ENCODE measurements at places on chromosomes 11 and 22.
A peak's percentile ranks its signal among the peaks of the same experiment; 100 is the strongest.

GRCh38 chr22:43535336-43535735 lies 123.5 kb downstream of the MPPED1 start:
- no peak for DNase-seq

DNA sequence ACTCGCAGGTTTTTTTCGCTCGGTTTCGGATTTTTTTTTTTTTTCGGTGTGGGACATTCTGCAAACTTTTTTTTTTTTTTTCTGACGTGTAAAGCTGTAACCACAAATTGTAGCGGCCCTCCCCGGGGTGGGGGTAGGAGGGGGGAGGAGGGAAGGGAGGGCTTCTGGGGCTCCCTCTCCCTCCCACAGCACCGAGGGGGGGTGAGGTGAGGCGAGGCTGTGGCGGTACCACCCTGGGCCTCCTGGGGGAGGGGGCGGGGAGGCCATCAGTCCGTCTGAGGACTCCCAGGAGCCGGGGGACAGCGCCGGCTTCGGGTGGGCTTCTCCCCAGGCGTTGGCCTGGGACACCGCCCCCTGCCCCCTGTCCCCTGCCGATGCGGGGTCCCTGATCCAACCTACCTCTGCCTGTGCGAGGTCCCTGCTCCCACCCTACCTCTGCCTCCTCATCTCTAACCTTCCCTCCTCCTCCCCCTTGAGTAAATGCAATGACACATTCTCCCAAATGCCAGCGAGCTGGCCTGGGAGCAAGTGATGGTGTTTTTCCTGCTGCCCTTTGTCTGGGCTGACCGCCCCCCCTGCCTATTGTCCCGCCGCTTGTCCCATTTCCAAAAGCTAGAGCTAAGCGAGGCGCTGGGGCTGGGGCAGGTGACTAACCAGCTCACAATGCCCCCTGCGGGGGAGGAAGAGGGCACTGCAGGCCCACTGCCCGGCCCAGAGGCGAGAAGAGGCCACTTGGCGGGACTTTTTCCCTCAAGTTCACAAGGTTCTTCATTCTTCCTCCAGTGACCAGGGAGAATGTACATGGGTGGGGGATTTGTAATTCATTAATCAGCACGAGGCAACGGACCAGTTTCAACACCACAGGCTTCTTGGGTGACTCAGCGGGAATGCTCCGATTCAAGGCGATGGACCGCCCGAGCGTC lies 511 bp upstream of the CLCF1 start:
- peak; percentile 68 for DNase-seq

DNA sequence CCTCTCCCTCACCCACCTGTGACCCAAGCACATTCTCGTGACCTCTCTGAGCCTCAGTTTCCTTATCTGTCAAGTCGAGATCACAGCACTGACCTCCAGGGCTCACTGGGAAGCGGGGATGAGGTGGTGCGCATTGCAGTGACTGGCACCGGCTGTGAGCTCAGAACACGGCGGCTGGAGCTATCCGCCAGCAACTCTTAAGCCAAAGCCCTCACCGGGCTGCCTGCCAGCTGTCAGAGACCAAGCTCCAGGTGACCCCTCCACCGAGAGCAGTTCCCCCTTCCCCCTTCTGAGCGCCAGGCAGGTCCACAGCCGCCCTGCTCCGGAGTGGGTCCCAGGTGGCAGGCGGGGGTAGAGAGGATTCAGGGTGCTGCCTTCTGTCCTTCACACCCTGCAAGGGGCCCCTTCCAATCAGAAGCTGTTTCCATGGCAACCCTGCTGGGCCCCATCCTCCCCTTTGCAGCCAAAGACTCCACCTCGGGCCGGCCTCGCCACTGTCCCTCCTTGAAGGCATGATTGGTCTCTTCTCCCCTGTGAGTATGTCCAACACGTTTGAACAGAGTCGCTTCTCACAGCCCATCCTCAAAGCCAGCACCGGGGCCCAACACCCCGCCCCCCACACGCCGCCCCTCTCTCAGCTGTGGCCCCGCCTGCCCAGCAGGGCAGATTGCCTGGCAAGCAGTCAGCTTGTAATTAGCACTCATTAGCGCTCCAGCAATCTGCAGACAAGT lies 98.7 kb downstream of the WNT7B start:
- DNase-seq, result no peak

- no peak for DNase-seq
Measured at GRCh38 chr11:57801183-57801485, 39.5 kb downstream of the CTNND1 start.

DNA sequence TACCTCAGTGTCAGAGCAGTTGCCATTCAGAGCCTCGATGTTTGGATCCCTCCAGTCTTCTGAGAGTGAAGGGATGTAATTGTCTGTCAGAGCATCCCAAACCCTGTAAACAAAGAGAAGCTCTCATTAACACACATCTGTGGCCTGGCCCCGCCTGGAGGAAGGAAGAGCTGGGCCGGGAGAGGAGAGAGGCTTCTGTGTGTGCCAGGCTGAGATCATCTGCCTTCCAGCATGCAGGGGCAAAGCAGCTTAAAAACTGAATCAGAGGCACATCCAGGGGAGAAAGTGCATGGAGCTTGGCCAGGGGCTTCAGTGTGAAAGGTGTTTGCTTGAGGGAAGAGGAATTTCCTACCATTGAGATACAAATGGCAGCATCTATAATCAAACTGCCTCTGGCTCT lies 14.5 kb downstream of the FEZ1 start:
- DNase-seq, result no peak

GRCh38 chr11:73893041-73893440 lies 16.2 kb downstream of the PAAF1 start:
- no peak for DNase-seq

DNA sequence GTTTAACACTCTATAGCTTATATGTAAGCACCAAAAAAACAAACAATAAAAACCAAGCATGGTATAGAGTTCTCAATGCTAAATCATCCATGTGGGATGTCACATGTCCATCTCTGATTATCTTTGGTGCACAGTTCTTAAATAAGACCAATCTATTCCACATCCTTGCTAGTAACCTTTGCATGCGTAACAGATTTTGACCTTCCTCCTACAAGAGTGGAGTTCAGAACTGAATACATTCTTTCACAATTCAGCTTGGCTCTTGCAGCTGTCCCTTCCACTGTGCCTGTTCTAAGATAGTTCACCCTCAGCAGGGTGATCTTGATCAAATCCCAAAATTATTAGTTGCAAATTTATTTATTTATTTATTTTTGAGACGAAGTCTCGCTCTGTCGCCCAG lies 21.1 kb downstream of the PRR14L start:
- DNase-seq, result no peak

DNA sequence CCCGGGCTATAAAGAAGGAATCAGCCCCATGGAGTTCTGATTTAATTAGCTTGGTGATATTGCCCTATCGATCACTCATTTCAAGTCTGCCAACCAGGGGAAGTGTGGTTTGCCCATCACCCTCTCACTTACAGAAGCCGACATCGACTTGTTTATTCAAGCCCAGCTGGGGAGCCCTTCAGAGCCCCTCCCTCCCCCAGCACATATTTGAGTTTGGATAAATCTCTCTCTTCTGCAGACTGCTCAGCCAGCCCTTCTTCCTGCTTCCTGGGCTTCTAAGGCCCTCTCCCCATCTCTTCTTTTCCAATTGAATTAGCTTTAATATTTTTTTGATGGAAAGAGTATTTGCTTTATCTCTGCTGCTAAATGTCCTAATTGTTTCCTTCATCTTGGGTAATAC lies 299.0 kb downstream of the MIAT start:
- DNase-seq, result no peak

GRCh38 chr11:34495239-34495723 lies 18.3 kb downstream of the ELF5 start:
- DNase-seq, result no peak

DNA sequence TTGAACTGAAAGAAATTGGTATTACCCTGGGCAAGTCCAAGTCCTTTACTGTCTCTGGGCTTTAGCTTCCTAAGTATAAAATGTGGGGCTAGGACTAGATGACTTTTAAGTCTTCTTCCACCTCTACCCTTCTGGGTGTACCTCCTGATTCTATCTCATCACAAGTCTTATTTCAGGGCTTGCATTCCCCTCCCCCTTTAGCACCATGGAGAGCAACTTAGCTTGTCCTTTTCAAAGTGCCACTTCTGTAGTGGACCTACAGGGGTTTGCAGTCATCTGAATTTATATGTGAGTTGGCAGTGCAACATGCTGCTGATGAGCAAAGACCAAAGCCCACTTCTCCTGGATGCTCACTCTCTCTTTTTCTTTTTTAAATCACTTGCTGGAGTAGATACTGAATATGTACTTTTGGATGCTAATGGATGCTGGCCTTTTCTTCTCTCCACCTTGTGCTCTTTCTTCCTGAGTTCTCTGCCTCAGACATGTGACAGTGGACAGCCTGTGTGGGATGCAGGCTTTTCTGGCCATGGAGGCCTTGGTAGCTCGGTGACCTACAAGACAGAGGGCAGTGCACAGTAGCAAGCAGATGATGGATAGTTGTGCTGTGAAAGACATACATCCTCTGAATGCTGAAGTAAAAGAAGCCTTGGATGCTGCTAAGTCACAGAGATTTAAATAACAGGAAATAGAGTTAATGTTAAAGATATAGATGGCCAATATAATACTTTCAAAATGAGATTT lies 185.0 kb downstream of the NELL1 start:
- DNase-seq, result no peak

DNA sequence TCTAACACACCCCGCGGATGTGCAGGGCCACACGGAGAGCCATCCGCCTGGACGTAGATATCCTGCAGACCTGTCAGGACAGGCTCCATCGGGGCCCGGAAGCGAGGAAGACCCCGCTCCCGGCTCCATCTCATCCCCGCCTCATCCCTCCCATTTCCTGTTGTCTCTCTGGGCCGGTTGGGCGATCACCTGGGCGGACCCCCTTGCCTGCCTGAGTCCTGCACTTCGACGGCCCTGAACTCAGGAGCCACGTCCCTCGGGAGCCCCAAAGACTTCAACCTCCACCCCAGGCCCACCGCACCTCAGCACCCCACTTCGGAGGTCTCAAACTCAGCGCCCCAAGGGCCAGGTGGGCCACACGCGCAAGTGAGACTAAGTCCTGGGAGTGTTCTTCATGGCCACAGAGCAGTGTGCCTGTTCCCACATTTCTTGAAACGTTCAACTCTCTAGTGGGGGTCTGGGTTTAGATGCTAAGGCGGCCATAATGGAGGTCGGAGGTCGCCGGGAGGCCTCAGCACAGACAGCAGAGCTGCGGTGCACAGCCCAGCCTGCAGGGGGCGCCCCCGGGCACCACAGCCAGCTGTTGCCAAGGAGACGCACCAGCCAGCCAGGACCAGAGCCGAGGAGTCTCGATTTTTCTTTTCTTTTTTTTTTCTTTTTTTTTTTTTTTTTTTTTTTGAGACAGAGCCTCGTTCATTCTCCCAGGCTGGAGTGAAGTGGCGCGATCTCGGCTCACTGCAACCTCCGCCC lies 26.0 kb upstream of the FADD start:
- DNase-seq, result peak; percentile 11

DNA sequence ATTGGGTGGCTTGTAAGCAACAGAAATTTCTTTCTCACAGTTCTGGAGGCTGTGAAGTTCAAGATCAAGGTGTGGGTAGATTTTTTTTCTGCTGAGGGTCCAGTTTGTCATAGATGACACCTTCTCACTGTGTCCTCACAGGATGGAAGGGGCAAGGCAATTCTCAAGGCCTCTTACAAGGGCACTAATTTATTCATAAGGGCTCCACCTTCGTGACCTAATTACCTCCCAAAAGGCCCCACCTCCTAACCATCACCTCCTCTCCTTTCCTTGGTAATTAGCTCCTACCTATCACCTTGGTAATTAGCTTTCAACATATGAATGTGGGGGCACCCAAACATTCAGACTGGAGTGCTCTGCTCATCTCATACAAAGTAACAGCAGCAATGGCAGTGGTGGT lies 92.3 kb upstream of the CD44 start:
- DNase-seq, result no peak

DNA sequence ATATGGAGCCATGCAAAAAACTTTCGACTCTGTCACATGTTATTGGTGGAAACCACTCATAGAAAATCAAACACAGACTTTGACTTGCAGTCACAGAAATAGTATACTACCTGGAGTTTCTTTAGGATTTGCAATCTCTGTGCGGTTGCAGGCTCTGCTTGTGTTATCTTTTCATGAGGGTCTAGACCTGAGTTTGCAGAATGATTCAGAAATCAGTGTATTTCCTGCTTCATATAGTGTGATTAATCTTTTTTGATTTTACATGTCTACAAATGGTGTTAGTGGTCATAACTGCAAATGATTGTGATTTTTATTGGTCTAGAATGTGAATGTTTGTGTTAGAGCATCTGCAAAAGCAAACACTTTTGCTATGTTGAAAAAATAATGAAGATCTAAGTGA lies 690.2 kb downstream of the NTM start:
- DNase-seq, result no peak

- no peak for DNase-seq
Measured at GRCh38 chr22:19398206-19398605, 33.3 kb downstream of the HIRA start.

DNA sequence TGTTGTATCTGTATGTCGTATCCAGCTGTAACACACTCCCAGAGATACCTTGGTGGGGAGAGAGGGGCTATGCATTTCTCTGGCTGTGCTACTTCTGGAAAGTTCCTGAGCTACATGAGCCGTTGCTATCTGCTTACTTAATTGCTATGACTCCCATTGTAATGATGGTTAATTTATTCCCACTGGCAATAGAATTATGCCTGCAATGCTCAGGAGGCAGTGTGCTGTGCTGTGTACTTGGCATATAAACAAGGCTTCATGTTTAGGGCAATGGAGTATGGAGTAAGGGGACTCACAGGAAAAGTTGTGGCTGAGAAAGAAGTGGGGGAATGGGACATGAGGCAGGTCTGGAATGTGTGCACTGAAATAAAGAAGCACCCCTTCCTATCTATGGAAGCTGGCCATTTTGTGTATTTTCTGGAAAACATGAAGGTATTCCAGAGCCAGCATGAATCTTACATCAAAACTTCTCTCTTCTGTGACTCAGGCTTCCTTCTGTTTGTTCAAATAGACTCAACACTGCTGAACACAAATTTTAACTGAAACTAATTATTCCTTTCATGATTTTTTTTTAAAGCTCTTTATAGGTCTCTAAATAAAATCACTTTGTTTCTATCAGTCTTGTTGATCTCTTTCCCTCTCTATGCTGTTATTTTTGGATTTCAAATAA lies 40.6 kb downstream of the CD44 start:
- no peak for DNase-seq

DNA sequence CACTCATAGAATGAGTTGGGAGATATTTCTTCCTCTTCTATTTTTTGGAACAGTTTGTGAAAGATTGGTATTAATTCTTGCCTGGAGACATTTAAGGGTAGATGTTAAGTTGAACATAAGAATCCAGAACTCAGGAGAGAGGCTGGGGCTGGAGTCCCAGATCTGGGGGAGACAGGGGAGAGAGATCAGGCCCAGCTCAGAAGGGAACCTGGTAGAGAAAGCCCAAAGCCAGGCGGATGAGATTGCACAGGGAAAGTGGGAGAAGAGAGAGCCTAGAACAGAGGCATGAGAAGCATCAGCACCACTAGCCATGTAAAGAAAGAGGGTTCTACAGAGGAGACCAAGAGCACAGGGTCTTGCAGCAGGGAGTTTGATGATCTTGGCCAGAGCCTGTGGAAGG lies 13.0 kb upstream of the GNAZ start:
- no peak for DNase-seq

- DNase-seq, result no peak
Measured at GRCh38 chr11:45801723-45802315, 3.1 kb upstream of the SLC35C1 start.

All from stimulated activated CD8-positive, alpha-beta memory T cell treated with anti-CD3 and anti-CD28 coated beads, Interleukin-15, amount 100 ng/mL, for 4 hours (primary cell).